ENCODE measurements at places on chromosomes 5 and 9.

DNA sequence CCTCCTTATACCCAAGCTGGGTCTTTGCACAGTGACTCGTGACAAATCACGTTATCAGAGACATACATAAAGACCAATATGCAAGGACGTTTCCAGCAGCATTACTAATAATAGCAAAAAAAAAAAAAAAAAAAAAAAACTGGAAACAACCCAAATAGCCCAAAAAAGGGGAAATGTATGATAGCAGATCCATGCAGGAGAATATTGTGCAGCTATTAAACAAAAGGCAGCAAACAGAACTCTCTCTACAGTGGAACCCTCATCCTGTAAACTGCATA lies 37.7 kb downstream of the C5orf15 start:
- no peak for DNase-seq

GRCh38 chr9:137312852-137313325 lies 10.8 kb upstream of the NRARP start:
- DNase-seq: no peak

DNA sequence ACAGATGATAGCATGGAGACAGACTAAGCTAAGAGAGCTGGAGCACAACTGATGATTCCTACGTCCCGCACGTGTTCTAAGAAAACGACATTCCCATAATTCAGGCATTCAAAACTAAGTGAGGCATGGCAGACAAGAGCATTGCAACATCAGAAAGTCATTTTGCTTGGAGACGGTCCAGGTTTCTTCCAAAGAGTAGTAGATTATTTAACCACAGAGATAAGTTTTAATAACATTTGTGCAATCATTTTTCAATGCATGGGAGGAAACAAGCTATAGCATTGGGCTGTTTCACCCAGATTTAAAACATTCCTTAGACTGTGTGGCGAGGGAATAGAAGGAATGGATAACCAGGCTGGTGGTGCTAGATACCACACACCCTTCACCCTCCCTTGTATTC lies 117.2 kb downstream of the APBA1 start:
- no peak for DNase-seq

- DNase-seq: no peak
Measured at GRCh38 chr9:100720922-100721321, 143.0 kb downstream of the CAVIN4 start.

- DNase-seq: no peak
Measured at GRCh38 chr9:83061036-83061435, 1.9 kb downstream of the RASEF start.

GRCh38 chr5:168592014-168592368 lies 12.8 kb upstream of the PANK3 start:
- no peak for DNase-seq

GRCh38 chr5:134543820-134544614 lies 18.5 kb downstream of the JADE2 start:
- DNase-seq: no peak

DNA sequence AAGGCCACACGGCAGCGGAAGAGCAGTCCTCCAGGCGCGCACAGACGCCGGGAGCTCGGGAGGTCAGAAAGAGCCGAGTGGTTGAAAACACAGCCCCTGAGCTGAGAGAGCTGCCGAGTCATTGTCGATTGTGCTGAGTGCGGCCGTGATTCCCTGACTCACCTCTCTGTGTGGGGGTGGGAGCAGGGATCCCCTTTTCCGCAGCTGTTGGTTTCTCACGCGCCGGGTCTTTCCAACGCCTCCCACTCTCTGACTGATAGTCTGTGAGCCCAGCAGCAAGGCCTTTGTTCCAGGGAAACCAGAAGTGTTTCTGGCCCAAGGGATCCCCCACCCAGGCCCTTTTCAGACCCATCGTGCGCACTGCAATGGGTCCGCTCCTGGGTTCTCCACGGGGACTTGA lies 97.3 kb downstream of the MRPL36 start:
- no peak for DNase-seq

GRCh38 chr5:101370181-101370580 lies 467.1 kb upstream of the ST8SIA4 start:
- DNase-seq: no peak

GRCh38 chr9:84935528-84936117 lies 266.1 kb downstream of the NTRK2 start:
- DNase-seq: no peak

DNA sequence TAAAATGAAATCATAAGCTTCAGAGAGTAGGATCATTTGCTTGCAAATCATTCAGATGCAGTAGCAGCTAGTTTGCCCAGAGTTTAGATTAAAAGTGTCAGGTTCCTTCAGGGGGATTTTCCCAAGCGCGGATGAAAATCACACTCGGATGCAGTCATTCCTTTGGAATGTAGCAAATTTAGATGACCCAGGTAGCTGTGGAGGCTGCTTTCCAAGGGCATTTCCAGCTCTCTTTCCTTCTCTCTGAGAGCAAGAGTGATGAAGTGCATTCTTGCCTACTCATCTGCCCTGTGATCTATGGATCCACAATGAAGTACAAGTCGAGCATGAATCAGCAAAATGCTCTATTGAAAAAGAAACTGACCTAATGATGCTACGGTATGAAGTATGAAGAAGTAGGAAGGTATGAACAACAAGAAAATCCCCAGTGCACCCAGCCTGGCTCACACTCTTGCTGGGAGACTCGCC lies 200.2 kb downstream of the PLK2 start:
- DNase-seq: no peak

GRCh38 chr5:93585767-93586385 lies 2.9 kb downstream of the NR2F1 start:
- DNase-seq: no peak

DNA sequence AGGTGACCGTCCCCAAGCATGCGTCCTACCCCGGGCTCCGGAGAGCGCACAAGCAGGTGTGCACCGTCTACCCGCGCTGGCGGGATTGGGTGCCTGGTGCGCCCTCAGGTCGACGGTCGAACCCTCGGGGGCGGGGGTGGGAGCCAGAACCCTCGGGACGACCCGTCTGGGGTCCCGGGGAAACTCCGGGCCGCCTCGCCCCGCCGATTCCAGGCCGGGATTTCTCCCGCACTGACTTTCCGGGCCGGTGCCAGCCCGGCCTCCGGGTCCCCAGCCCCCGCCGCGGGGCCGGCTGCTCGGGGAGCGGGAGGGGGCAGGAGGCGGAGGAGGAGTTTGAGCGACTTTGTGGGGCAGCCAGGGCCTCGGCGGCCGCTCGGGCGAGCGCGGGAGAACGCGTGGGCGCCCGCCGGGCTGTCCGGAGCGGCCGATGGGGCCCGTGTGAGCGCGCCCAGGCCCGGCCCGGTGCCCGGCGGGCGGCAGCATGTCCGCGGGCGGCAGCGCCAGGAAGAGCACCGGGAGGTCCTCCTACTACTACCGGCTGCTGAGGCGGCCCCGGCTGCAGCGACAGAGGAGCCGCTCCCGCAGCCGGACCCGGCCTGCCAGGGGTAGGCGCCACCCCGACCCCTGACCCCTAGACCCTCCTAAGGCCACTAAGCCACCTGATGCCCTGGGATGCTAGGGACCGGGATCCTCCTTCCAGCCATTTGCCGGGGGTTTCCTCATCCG lies at the start of gene DAB2IP:
DAB2IP (plus strand) TSS at position 340 of the 726 bp plus-strand sequence; CDS start at position 482, 142 bp downstream.
- DNase-seq: no peak
